Cortex of kidney (tissue), 1 donor: ENCODE measurements at places on chromosomes 6 and 20.

- no peak for DNase-seq
Observed at GRCh38 chr6:44309631-44310030, 3.5 kb downstream of the AARS2 start.

DNA sequence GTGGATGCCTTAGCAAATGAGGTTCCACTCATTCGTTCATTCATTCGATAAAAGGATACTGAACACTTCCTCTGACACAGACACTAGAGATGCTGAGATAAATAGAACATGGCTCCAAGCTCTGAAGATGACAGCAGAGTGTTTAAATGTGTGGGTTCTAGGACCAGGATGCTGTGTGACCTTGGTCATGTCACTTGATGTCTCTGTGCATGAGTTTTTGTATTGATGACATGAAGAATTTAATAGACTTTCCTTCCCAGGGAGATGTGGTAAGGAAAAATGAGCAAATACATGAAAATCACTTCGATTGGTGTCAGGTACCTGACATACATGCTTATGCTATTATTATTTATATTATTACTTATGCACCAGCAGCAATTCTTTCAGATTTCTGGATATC is 34.3 kb upstream of the CD83 start:
- DNase-seq: no peak

DNA sequence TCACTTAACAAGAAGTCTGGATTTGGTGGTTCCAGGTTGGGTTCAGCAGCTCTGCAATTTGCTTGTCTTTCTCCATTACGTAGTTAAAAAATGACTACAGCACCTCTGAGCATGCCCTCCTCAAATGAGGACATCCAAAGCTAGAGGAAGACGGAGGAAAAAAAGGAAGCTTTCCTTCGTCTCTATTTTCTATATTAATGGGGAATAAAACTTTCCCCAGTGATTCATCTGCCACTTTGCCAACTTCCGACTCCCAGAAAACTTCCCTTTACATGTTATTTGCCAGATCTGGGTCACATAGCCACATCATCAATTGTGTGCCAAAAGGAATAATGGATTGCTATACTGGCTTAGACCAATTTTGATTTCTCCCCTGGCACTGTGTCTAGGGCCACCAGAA is 69.5 kb downstream of the ZFAND3 start:
- DNase-seq: no peak

DNA sequence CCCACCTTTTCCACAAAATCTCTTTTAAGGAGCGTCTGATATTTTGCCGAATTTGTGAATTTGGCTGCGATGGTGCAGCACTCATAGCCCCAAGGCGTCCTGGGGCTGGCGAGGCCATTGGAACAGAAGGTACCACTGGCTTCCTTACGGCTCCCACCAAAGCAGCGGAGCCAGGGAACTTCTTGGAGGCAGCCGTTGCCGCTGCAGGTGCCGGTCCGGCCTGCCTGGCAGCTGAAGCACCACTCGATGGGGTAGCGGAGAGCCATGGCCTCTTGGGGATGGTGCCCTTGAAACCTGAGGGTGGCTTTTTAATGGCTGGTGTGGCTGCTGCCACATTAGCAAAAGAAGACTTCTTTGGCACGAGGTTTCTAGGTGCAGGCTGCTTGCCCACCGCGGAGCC is 29.8 kb downstream of the DIDO1 start:
- no peak for DNase-seq

- DNase-seq: no peak
Observed at GRCh38 chr6:157497579-157497978, 116.6 kb downstream of the ZDHHC14 start.

- no peak for DNase-seq
Observed at GRCh38 chr6:4078691-4079471, at the start of gene FAM217A. Gene FAM217A (minus strand): TSS chr6:4079137. CDS start chr6:4077414, 1,723 bp downstream.

DNA sequence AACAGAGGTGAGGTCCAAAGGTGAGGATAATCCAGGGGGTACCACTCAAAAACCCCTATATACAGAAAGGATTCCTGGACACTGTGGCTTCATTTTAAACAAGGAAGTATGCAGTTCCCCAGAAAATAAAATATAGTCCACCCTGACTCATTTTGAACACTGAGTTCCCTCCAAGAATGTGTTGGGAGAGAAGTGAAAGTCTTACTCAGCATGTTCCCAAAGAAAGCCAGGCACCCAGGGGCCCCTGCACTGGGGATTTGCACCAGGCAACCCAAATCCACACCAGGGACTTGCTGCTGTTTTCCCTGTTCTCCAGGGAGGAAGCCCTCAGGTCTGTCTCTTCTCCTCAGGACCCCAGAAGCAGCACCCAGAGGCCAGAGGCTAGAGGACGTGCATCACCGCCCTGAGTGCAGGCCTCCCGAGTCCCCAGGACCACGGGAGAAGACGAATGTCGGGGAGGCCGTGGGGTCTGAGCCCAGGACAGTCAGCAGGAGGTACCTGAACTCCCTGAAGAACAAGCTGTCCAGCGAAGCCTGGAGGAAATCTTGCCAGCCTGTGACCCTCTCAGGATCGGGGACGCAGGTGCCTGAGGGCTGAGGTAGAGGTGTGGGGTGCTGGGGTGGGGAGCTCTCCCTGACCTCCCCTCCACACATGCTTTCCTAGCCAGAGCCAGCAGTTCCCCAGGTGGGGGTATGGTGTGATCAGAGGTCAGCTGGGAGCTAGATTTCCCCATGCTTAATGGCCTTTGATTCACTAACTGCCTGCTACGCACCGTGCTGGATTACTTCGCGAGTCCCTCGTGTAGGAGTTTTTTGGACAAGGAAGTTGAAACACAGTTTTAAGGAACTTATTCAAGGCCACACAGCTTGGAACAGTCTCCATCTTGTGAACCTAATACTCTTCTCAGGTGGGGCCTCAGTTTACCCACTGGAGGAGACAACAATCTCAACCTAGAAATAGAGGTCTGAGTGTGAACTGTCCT is 3.3 kb downstream of the FGD2 start:
- no peak for DNase-seq

DNA sequence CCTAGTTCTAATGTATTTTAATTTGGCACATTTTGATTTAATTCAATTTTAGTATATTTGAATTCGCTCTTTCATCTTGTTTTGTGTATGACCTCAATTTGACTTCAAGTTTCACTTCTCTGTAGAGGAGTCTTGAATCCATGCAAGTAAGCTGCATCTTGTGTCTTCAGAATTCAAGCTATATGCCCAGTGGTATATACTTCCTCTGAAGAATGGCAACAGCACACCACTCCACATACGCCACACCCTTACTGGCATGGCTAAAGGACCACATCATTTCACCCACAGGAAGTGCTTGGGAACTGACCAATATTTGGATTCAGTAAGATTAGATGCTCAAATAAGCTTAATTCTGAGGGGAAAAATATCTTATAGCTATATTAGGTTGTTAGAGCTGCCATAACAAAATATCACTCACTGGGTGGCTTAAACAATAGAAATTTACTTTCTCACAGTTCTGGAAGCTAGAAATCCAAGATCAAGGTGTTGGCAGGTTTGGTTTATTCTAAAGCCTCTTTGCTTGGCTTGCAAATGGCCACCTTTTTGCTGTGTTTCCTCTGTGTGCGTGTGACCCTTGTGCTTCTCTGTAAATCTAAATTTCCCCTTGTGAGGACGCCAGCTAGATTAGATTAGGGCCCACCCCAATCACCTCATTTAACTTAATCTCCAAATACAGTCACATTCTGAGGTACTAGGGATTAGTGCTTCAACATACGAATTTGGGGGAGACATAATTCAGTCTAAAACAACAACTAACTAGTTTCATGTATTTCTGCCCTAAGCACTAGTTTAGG is 2.8 kb upstream of the ASF1A start:
- no peak for DNase-seq

- no peak for DNase-seq
Observed at GRCh38 chr6:34909320-34909883, 20.3 kb downstream of the ANKS1A start.

- DNase-seq: no peak
Observed at GRCh38 chr20:39109933-39110818, 148.0 kb downstream of the DHX35 start.

DNA sequence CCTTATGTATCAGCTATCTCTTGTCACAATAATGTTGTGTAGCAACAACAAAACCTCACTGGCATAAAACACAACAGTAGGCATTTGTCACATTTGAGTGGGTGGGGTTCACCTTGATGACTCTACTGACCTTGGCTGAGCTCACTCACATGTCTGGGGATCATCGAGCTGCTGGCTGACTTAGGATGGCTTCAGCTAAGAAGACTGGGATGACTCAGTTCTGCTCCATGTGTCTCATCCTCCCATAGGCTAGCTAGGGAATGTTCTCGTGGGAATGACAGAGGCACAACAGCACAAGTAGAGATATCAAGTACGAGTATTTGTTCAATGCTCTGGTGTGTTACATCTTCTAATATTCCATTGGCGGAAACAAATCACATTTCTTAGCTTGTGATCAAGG is 167.9 kb downstream of the PLCB1 start:
- DNase-seq: no peak

DNA sequence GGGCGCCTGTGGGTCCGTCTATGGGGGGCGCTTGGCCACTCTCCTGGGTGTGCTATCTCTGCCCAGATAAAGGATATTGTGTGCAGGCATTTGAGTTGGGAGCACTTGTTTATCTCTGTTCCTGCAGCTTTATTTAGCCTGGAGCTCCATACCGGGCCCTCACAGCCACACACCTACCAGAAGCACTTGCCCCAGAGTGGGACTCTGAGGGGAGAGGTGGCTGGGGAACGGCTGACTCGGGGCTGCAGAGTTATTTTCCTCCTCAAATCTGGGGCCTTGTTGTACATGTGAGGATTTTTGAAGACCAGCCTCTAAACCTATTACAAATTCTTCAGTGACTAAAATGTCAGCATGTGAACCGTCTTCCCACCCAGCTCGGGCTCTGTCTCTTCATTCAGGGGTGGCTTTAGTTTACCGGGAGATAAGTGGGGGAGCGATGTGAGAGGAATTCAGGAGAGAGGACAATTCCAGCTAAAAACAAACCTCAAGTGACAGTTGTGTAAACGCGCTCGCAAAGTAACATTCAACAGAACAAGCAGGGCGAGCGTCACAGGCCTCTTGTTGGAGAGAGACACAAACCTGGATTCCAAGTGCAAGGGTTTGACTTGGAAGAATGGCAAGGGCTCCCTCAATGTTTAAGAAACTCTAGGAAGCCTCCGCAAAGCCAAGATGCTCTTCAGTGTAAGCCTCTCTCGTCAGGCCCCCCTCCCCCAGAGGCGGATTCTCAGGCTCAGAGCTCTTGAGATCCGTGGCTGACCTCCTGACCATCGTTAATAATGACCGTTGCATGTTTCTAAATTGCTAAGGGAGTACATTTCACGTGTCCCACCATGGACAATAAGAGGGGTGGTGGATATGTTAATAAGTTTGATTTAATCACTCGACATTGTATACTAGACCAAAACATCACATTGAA is 548.9 kb downstream of the QKI start:
- no peak for DNase-seq

GRCh38 chr6:163308629-163309440 is 105.7 kb upstream of the QKI start:
- DNase-seq: no peak

DNA sequence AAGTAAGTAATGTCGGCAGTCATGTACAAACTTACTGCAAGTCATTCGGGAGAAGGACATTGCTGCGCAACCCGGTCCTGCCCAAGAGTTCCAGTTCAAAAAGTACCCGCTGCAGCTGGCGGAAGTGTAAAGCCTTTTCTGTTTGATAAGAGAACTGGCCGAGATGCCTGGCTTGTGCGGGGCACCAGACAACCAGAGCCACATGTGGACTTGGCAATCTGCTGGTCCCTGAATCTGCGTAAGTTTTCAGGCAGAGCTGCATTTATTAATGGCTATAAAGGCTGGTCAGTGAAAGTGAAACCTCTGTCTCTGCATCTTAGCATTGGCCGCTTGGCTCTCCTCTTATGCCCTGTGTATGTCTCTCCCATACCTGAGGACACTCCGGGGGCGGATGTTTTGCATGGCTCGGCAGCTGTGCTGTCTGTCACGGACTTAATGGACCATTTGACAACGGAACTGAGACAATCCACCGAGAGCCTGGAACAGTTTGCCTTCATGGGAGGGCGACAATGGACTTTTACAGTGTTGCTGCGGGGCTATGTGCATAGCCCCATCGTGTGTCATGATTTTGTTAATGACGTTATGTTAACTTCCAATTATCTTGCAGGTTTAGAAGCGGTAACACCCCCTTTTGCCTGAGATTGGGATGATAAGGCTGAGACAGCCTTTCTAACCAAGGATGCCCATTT is 19.8 kb upstream of the RGS17 start:
- no peak for DNase-seq

- no peak for DNase-seq
Observed at GRCh38 chr6:157861184-157861583, 38.1 kb downstream of the SNX9 start.

DNA sequence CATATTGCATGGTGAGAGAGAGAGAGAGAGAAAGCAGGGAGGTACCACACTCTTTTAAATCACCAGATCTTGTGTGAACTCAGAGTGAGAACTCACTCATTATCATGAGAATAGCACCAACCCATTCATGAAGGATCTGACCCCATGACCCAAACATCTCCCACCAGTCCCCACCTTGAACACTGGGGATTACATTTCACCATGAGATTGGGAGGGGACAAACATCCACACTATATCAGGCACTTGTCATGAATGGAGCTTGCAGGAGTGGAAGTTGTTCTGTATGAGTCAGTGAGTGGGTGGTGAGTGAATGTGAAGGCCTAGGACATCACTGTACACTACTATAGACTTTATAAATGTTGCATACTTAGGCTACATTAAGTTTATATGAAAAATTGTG is 47.7 kb upstream of the RNF182 start:
- no peak for DNase-seq

DNA sequence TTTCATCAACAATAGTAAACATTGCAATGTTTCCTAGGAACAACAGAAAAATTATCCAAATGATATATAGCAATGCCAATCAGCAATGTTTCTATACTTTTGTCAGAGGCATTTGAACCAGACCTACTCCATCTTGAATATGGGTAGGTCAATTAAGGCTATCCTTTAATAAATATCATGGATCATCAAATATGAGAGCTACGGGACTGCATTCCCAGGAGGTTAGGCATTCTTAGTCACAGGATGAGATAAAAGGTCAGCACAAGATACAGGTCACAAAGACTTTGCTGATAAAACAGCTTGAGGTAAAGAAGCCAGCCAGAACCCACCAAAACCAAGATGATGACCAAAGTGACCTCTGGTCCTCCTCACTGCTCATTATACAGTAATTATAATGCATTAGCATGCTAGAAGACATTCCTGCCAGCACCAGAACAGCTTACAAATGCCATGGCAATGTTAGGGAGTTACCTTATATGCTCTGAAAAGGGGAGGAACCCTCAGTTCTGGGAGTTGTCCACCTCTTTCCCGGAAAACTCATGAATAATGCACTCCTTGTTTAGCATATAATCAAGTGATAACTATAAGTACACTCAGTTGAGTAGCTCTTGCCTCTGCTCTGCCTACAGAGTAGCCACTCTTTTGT is 8.6 kb upstream of the SERPINB6 start:
- no peak for DNase-seq
